ENCODE measurements at places on chromosomes 13 and 19.

DNA sequence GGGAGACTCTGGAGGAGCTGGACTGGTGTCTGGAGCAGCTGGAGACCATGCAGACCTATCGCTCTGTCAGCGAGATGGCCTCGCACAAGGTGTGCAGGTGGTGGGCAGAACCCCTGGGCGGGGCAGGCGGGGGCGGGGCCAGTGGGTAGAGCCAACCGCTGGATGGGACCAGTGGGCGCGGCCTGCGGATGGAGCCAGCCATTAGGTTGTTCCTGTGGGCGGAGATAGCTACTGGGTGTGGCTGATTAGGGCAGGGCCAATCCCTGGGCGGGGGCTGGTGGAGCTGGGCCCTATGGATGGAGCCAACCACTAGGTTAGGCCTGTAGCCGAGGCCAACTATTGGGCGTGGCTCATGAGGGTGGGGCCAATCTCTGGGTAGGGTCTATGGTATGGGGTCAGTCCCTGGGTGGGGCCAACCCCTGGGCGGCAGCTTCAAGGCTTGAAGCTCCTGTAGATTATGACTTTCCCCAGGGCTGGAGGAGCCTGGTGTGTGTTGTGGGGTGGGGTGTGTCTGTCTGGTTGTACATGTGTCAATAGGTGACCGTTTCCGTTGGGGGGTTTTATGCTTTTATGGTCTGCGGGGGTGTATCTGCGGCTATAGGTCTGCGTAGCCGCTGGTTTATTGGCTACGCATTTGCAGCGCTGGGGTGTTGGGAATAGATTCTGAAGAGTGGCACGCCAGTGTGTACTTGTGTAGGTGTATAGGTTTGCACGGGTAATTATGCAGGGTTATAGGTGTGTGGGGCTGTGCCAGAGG is 30.7 kb downstream of the PDE4A start:
- no peak for DNase-seq

GRCh38 chr13:26503826-26504594 is 53.5 kb upstream of the WASF3 start:
- DNase-seq = no peak

- no peak for DNase-seq
Observed at GRCh38 chr19:33194886-33195644, 935 bp downstream of the LRP3 start.

DNA sequence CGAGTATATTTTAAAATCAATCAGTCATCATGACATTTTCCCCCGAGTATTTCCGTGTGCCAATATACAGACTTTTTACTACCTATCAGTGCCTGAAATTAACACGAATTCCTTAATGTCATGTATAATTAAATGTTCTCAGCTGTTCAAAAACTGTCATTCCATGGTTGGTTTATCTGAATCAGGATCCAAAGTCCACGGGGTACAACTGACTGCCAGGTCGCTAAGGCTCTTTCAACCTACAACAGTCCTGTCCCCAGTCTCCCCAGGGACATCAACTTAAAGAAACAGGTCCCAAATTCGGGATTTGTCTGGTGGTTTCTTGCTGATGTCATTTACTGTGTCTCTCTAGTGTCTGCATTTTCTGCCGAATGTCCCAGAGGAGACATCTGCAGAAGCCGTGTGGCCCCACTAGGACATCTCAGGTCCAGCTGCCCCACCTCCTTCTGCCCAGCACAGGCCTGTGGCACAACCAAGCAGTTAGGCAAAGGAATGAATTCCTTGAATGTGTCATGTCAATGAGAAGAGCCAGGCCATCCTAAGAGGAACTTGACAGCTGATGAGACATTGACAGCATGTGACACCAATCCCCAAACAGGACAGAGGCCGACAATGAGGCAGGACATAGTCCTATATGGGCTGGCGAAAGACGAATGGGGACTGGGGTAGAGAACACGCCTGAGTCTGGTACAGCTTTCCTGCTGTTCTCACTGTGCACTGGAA is 109.5 kb downstream of the STK24 start:
- DNase-seq = no peak

DNA sequence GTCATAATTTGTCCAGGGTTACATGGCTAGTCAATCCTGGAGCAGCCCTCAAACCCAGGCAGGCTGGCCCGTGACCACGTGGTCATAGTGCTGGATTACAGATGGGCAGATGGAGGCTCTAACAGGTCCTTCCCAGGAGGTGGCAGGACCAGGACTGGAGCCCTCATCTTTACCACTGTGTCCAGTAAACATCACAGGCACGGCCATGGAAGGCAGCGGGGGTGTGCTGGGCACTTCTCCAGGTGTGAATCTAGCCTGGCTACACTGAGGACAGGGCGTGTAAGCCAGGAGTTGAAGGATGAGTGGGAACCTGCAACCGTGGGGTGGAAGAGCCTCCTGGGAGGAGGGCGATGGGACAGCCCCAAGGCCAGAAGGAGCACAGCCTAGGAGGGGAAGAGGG is 6.1 kb downstream of the CIC start:
- DNase-seq = no peak

- DNase-seq = peak; percentile 50
Observed at GRCh38 chr19:32339988-32340874, 5.2 kb upstream of the ZNF507 start.
